GM12878 (cell line): ENCODE measurements at places on chromosomes 2 and 18. TPM values are rescaled to one million over a fixed set of nuclear protein-coding genes. Genes with fewer than 3 reads are reported as not detected.

GRCh38 chr18:3816610-3817363 is 366.8 kb downstream of the TGIF1 start:
- H3K27me3 ChIP-seq: no peaks in the 10 kb centered on the region
- H3K4me1 ChIP-seq: no peaks in the 10 kb centered on the region
- H3K27ac ChIP-seq: no peak overlapping the region

DNA sequence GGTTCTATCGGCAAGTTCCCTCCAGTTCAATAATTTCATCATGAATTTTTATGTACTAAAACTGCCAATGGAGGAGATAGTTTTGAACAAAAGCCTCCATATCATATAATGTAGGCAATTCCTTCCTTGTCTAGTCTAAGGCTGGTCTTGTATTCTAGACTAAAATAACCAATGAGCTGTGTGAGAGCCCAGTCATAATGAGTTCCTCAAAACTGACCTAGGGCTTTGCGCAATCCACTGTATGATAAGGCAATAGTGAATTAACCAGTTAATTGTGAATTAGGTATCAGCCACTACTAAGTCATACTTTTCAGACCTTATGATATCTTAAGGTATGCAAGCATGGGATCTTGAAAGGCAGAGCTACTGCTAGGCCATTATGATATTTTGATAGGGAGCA is 7.6 kb upstream of the UXS1 start:
- no peaks in the 10 kb centered on the region for H3K27me3 ChIP-seq
- no peak overlapping the region for H3K4me3 ChIP-seq
- DNase-seq: no peak

- no peak overlapping the region for H3K27ac ChIP-seq
- DNase-seq: no peak
- H3K27me3 ChIP-seq: no peaks in the 10 kb centered on the region
- no peaks in the 10 kb centered on the region for H3K36me3 ChIP-seq
These were observed 353.2 kb upstream of the TRIB2 start for GRCh38 chr2:12363569-12363968.

DNA sequence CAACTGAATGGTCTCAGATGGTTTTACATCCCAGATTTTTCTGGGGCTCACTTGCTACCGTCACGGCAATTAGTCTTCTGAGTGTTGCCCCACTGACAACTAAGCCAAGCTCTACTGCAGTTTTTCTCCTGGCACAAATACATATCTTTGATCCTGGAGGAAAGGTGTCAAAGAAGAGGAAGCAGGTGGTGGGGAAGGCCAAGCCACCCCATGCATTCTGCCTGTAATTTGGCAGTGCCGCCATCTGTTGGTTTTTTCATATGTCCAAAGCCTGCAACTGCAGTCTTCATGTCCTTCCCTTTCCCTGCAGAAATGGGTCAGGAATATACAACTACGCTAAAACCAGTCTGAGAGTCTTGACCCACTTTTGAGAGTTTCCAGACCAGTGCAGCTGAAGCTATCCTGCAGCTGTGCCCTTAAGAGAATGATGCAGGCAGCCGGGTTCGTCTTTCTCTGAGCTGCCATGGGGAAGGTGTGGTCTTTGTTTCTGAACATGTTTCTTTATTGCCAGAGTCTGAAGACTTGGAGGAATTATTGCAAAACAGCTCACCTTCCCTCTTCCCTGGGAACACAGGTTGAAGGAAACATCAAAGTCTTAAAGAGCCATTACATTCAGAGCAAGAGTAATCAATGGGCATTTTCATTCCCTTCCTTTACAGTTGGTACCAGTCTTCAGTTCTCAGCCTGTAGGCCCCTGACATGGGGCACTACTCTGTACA is 71.8 kb upstream of the ATL2 start:
- no peaks in the 10 kb centered on the region for H3K4me1 ChIP-seq
- no peaks in the 10 kb centered on the region for H3K36me3 ChIP-seq
- no peaks in the 10 kb centered on the region for H3K27me3 ChIP-seq
- no peak overlapping the region for H3K27ac ChIP-seq

- H3K36me3 ChIP-seq: no peaks in the 10 kb centered on the region
- no peaks in the 10 kb centered on the region for H3K4me1 ChIP-seq
- H3K27ac ChIP-seq: peak overlapping the region; percentile 81
- DNase-seq: peak; percentile 5
- H3K27me3 ChIP-seq: no peaks in the 10 kb centered on the region
These were observed 746 bp upstream of the POLR1B start for GRCh38 chr2:112541315-112542122.

ZSCAN30 gene
- 10.5 and 12.3 TPM in 2 replicates for total RNA-seq
